ENCODE measurements at places on chromosomes 3 and 15.

GRCh38 chr3:159356606-159357005, 554.8 kb downstream of the MFSD1 start:
- DNase-seq, result no peak

GRCh38 chr3:4680227-4680691, 187.1 kb downstream of the ITPR1 start:
- no peak for DNase-seq

- DNase-seq, result no peak
Measured at GRCh38 chr3:120855665-120856437, 52.2 kb upstream of the STXBP5L start.

DNA sequence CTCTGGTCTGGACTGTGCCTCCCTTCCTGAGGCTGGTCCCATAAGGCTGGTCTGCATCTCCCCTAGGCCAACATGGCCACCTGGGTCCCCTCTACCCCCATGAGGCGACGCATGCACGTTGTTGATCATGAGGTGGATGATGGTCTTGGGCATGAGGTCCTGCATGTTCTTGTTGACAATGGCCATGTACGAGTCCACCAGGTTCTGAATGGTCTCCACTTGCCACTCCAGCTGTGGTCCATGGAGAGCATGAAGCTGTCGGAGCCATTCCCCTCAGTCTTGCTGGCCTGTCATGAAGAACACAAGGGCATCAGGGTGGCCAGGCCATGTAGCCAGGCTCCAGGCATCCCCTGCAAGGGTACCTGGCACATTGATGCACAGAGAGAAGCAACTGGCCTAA, 27.1 kb upstream of the CSPG4 start:
- DNase-seq, result no peak

- no peak for DNase-seq
Measured at GRCh38 chr3:174859114-174859735, at the start of gene NAALADL2. Gene NAALADL2, plus strand, starts transcription at chr3:174859334.

GRCh38 chr3:100402256-100402655, 917 bp downstream of the LNP1 start:
- peak; percentile 45 for DNase-seq

DNA sequence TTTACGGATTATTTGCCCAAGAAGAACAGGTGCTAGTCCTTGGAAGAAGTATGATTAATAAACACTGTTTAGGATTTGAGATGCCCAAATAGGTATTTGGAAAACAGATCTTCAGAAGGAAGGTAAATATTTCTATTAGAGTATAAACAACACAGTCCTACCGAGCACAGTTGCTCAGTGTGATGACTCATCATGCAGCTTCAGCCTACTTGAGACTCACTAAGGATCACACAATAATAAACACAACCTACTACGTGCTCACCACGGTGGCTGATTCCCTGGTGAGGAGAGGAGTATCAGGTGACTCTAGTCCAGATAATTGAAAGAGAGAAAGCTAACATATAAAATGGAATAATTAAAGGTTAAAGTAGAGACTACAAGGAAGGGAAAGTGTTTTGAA, 72.0 kb downstream of the PDZRN3 start:
- DNase-seq, result no peak

- no peak for DNase-seq
Measured at GRCh38 chr3:194283221-194284006, 67.7 kb downstream of the CPN2 start.

GRCh38 chr15:38300395-38300794, 47.8 kb downstream of the SPRED1 start:
- DNase-seq, result no peak

- no peak for DNase-seq
Measured at GRCh38 chr3:156983559-156983958, 157.4 kb downstream of the LEKR1 start.

DNA sequence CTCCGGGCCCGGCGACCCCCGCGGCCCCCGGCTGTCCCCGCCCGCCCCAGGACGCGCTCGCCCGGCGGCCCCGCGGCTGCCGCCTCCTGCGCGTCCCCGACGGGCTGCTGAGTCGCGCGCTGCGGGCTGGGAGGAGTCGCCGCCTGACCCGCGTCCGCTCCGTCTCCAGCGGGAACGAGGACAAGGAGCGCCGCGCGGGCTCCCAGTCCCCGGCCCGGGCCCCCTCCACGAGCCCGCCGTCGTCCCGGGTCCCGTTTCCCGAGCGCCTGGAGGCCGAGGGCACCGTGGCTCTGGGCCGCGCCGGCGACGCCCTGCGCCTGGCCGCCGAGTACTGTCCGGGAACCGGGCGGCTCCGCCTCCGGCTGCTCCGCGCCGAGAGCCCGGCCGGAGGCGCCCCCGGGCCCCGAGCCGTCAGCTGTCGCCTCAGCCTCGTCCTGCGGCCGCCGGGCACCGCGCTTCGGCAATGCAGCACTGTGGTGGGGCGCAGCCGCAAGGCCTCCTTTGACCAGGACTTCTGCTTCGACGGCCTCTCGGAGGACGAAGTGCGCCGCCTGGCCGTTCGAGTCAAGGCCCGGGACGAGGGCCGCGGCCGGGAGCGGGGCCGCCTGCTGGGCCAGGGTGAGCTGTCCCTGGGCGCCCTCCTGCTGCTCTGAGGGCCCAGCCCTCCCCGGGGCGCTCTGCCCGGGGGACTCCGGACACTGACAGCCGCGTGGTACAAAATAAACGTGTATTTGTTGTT, 1.5 kb downstream of the C2CD4A start:
- DNase-seq, result no peak

DNA sequence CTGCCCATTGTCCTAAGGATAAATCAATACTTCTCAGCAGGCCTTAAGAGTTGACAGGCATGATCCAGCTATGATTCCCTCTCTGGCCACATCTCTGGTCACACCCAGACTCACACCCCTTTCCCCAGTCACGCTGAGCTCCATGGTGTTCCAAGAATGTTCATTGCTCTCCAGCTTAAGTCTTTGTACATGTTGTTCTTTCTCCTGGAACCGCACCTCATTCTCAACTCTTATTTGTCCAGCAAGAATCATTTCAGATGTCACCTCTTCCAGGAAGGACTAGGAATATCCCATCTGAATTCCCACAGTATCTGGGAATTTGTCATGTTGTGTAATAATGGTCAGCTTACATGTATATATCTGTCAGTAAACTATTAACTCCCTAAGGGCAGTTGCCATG, 118.3 kb upstream of the GALNT15 start:
- no peak for DNase-seq

DNA sequence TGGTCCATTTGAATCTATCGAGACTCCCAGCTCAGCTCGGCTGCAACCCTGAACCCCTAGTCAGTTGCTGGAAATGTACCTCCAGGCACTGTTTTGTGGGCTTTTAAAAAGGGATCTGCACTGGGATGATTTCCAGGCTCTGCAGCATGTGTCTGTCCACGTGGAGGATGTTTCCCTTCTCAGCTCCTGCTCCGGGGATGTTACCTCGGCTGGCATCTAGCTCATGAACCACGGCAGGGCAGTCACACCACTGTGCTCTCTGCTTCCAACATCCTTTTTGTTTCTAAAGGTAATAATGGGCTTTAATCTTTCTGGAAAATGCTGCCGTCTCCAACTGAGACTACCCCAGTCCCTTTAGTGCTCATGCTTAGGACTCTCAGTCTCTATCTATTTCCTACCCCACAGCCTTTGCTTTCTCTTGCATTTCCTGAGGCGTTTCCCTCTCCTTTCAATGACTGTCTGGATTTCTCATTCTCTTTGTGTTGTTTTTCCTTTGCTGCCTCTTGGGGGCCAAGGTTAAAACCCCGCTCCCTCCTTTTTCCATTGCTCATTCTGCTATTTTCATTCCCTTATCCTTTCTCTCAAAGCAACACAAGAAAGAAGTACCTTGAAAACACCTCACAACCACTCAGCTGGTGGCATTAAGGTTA, 42.9 kb upstream of the AKAP13 start:
- no peak for DNase-seq

DNA sequence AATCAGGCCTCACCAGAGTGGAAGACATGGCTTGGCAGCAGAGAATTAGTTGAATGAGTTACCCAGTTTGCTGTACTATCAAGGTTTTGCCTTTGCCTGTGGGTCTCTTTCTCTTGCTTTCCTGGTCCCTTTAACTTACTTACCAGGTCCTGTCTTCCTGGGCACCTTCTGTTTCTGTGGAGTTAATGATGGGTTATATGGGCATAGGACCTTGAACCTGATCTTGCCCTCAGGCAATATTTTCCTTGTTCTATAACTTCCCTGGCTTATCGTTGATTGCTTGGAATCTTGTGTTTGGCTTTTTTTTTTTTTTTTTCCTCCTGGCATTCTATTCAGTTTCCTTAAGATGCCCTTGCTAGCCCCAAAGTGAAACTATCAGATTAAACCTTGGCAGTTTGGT, 106.8 kb downstream of the HHLA2 start:
- DNase-seq, result no peak

GRCh38 chr3:106288781-106289180, 420.0 kb upstream of the CBLB start:
- no peak for DNase-seq

DNA sequence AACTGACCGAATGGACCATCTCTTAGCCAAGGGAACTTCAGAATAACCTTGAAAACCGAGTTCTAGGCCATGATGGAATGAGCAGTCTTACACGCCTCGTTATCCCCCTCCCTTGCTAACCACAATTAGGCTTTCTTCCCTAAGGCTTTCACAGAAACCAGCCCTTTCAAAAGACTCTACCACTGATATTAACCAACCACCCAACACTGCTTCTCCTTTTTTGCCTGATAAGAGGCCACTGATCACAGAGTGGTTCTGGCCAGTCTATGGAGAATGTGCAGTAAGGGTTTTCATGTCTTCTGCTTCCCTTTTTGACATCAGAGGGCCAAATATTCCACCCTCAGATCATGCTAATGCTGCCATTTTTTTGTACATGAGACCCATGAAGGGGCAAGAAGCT, 59.3 kb downstream of the MCF2L2 start:
- DNase-seq, result no peak

DNA sequence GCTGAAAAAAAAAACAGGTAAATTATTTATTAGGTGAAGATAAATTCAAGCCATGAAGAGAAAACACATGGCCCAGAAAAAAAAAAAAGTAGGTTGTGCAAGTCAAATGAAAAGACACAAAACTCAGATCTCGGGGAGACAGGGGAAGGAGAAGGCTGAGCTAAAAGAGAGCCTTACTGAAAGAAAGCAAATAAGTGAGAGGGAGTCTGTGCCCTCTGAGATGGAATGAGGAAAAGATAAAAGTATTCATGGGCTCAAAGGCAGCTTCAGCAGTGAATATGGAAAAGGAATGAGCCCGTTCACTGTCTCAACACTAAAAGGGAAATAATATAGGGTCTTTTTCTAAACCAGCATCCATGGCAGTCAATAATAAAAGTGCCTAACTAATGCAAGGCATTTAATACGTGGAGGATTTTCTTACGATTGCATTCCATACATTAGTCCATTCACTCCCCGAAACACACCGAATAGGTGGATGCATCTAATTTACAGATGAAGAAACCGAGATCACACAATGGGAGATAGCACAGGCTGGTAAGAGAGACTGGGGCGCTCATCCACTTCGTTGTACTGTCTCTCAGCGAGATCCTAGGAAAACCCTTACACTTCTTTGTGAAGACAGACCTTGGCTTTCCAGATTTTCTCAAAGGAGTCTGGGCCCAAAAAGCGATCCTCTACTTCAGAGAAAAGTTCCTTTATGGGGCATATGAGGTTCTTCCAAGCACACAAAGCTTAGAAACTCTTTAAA, 1.1 kb downstream of the TFDP2 start:
- DNase-seq, result no peak
